ENCODE measurements at places on chromosomes 12 and 14.
A peak's percentile ranks its signal among the peaks of the same experiment; 100 is the strongest.

DNA sequence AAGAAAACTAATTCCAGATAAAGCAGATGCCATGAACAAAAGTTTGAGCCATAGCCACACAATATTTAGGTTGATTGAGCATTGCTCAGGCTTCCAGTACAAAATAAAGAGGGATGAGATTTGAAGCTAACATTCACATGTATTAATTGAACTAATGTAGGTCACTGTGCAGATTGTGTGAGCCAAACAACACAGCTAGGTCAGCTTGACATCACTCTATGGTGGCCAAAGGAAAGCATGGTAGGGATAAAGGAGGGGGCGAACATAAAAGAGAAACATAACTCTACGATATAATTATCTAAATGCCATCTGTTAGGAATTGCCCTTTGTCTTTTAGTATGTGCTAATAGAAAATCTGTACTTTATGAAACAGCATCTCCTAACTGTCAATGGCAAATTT lies 477.7 kb upstream of the SYT1 start:
- DNase-seq: no peak

DNA sequence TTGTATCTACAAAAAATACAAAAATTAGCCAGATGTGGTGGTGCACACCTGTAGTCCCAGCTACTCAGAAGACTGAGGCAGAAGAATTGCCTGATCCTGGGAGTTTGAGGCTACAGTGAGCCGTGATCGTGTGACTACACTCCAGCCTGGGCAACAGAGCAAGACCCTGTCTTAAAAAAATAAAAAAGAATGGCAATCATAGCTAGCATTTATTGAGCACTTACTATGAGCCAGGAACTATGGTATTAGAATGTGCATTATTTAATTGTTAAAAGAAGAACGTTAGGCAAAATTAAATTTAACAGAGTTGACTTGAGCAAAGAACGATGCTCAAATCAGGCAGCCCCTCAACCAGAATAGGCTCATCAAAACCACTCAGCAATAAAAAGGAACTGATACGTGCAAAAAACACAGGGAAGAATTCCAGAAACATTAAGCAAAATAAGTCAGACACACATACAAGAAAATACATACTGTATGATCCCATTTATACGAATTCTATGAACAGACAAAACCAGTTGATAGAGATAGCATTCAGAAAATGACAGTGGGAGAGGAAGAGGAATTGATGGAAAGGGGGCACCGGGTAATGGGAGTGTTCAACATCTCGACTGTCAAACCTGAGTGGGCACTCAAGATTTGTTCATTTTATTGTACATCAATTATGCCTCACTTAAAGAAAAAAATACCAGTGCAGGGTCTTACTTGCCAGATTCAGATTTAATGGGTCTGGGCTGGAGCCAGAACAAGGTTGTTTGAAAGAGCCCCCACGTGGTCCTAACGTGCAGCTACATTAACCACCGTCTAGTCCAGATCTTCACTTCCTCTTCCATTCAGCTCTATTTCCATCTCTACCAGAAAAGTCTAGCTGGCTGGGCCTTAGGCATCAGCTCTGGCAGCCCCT lies 8.0 kb downstream of the SCNN1A start:
- DNase-seq: peak; percentile 80

DNA sequence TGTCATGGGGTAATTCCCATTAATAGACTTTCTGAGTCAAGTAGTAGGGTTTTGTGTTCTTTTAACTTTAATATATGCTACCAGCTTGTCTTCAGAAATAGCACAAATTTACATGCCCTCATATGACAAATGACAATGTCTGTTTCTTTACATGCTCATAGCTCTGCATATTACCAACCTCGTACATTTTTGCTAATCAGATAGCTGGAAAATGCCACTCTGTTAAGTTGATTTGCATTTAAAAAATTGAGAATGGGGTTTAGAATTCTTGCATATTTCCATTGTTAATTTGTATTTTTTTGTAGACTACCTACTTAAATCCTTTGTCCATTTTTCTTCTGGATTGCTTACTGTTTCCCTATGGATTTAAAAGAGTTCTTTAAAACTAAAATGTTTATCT lies 31.2 kb downstream of the SERPINA1 start:
- no peak for DNase-seq

- no peak for DNase-seq
Observed at GRCh38 chr12:51871126-51871525, 16.8 kb upstream of the ANKRD33 start.

DNA sequence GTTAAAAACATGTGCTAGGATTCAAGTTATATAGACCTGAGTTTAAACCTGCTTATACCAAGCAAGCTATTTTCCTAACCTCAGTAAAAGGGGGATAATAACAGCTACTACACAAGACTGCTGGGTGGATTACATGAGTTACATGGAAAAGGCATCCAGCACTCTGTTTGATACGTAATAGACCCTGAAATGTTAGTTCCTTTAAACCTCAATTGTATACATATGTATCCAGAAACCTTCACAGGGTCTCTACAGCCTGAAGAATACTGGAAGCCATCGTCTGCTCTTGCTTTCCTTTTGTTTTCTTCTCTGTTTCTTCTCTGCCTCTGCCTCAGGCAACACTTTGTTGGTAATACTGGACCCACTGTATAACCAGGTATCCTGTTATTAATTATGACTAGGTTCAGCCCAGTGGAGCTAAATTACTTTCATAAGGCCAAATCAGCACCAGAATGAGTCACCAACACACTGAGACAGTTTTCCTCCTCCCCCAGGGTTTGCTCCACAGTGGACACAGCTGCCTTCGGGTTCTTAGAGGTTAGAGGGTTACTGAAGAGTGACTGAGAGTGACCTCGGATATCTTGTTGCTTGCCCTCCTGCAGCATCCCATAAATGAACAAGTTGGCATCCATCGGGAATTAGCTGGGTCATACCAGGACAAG lies 127.1 kb downstream of the CAPZA3 start:
- no peak for DNase-seq

GRCh38 chr14:42110167-42110566 lies 503.5 kb downstream of the LRFN5 start:
- DNase-seq: peak; percentile 13
